ENCODE measurements at places on chromosomes 4 and X.
A peak's percentile ranks its signal among the peaks of the same experiment; 100 is the strongest.

DNA sequence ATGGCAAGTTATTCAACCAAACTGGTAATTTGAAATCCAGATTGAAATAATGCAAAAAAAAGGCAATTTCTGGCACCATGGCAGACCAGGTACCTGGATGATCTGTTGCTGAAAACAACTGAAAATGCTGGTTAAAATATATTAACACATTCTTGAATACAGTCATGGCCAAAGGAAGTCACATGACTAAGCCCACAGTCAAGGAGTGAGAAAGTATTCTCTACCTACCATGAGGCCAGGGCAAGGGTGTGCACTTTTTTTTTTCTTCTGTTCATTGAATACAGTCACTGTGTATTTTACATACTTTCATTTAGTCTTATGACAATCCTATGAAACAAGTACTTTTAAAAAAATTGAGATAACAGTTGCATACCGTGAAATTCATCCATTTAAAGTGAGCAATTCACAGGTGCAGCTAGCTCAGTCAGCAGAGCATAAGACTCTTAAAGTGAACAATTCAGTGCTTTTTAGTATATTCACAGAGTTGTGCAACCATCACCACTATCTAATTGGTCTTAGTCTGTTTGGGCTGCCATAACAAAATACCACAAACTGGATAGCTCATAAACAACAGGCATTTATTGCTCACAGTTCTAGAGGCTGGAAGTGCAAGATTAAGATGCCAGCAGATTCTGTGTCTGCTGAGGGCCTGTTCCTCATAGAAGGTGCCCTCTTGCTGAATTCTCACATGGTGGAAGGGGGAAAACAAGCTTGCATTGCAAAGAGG is 4.8 kb upstream of the MPP1 start:
- DNase-seq: no peak

DNA sequence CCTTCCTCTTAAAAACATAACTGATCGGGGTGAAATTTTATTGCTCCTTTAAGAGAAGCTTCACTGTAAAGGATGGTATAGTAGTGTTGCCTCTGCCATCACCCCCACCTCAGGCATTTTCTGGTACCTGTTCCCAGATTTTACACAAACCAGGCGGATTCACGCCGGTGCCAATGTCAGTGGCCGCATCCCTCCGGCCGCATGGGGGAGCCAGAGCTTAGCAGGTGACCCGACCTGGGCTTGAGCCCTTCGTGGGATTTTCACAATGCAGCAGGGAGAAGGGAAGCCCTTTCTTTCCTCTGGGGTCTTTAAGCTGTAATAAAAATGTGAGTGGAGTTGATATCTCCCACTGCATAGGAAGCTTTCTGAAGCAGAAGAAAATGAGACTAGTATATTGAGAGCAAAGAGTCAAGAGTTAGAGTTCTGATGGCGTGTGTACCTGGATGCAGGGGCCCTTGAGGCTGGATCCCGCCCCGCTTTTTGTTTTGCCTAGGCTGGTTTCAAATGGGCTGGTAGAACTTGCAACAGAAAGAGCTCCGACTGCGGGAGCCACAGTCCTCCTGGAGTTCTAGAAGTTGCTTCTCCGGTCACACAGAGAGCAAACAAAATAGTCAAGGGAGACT is 59.4 kb downstream of the POLR2B start:
- no peak for DNase-seq

DNA sequence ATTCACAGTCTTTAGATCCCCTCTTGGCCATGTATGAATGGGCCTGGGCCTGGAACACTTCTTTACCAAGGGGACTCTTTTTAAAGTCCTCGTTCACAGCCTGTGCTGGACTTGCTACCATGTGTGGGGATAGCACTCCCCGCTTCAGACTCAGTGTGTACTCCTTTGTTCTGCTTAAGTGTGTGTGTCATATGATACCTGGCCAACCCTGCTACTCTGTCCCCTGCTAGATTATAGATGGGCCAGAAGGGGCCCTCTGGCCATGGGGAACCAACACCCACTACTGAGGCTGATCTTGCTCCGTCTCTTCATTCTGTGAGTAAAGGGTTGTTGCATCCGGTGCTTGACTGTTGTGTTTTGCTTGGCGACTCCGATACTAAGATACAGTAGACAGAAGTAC is 8.0 kb downstream of the CCDC110 start:
- no peak for DNase-seq

GRCh38 chr4:183798301-183799253 is 106.5 kb upstream of the STOX2 start:
- no peak for DNase-seq

GRCh38 chrX:12330841-12331240 is 192.6 kb downstream of the FRMPD4 start:
- DNase-seq: no peak

DNA sequence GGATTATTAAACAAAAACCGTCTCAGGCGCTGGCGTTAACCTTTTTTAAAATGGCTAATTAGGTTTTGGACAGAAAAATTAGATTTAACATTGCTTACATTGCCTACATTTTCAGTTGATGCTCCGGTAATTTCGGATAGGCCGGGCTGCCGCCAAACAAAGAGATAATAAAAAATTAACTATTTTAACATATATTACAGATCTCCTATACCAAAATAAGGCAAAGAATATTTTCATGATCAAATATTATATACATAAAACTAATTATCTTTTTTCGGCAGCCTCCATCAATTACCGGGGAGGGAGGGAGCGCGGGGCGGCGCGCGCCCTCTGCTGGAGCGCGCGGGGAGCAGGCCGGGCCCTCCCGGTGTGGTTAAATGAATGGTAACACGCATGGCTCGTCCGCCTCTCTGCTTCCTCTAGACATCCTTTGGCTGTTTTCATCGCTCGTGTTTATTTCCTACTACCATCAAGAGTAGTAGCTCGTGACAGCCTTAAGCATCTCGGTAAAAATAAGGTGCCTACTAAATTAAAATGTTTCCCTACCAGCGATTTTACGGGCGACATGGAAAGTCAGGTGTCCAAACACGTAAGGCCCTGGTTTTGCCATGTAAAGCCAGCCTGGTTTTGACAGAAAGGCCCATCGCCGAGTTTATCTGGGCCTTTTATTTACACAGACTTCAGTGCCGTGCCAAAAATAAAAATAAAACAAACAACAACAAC is 52.4 kb upstream of the TMEM33 start:
- peak; percentile 5 for DNase-seq

GRCh38 chrX:42567268-42567667 is 210.7 kb downstream of the PPP1R2C start:
- no peak for DNase-seq

- DNase-seq: no peak
Observed at GRCh38 chr4:165293927-165294649, 33.4 kb upstream of the MSMO1 start.

DNA sequence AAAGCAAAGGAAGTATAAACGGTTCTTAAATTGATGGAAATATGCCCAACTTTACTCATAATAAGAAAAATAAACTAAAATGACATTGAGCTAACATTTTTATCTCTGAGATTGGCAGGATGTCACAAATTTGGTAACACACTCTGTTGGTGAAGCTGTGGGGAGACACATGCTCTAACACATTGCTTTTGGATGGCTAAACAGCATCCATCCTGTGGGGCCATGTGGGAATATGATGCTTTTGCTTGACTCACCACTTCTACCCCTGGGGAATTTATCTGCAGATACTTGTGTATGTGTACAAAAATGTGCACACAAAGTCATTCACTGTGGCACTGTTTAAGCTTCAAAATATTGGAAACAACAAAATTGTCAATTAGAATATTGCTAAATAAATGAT is 100.2 kb downstream of the ANAPC4 start:
- no peak for DNase-seq

DNA sequence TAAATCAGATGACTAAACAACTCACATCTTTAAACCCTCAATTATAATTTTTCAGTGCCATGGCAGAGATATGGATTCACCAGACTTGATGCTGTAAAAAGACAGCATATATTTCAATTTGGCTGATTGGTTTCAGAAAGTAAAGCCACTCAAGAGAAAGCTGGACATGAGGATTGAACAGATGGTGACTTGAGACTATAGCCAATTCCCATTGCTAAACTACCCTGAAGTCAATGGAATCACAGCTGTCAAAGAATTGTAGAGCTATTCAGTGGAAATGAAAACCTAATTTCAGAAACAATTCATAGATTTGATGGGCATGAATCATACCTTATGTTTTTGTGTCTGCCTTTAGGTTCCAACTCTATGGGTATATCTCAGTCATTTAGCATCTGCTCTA is 510.6 kb upstream of the BOD1L1 start:
- no peak for DNase-seq

DNA sequence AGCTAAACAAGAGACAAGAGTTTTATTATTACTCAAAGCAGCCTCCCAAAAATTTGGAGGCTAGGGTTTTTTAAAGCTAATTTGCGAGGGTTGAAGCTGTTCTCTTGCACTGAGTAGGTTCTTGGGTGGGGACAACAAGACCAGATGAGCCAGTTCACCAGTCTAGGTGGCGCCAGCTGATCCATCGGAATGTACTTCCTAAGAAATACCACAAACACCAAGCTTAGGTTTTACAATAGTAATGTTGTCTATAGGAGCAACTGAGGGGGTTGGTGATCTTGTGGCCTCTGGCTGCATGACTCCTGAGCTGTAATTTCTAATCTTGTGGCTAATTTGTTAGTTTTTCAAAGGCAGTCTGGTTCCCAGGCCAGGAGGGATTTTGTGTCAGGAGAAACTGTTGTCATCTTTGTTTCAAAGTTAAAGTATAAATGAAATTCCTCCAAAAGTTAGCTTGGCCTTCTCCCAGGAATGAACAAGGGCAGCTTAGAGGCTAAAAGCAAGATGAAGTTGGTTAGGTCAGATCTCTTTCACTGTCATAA is 130.6 kb downstream of the SLC7A11 start:
- DNase-seq: no peak

GRCh38 chr4:14410516-14410915 is 591.8 kb upstream of the CPEB2 start:
- DNase-seq: no peak

GRCh38 chr4:10944321-10944720 is 259.8 kb upstream of the CLNK start:
- DNase-seq: no peak

DNA sequence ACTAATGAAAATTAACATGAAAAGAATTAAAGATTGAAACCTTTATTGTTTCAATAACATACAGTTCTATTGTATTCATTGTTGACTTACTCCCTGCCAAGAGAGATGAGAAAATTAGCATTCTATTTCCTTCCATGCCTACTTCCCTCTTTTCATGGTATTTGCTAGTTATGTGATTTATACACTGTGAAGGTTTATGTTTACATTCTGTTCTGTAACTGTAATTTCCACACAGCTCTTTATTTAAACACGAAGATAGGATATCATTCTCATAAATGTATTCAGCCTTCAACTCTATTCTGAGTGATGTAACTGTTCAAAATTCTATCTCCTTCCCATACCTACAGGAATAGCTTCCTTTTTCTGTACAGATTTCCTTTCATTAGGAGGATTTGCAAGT is 6.6 kb downstream of the CCDC110 start:
- no peak for DNase-seq

GRCh38 chrX:153780678-153781427 is at the start of gene SRPK3:
TSS of gene SRPK3 (plus strand) at chrX:153781041. CDS start at chrX:153781087, 46 bp downstream.
- DNase-seq: no peak

- DNase-seq: no peak
Observed at GRCh38 chr4:88841635-88842034, 144.0 kb upstream of the NAP1L5 start.

DNA sequence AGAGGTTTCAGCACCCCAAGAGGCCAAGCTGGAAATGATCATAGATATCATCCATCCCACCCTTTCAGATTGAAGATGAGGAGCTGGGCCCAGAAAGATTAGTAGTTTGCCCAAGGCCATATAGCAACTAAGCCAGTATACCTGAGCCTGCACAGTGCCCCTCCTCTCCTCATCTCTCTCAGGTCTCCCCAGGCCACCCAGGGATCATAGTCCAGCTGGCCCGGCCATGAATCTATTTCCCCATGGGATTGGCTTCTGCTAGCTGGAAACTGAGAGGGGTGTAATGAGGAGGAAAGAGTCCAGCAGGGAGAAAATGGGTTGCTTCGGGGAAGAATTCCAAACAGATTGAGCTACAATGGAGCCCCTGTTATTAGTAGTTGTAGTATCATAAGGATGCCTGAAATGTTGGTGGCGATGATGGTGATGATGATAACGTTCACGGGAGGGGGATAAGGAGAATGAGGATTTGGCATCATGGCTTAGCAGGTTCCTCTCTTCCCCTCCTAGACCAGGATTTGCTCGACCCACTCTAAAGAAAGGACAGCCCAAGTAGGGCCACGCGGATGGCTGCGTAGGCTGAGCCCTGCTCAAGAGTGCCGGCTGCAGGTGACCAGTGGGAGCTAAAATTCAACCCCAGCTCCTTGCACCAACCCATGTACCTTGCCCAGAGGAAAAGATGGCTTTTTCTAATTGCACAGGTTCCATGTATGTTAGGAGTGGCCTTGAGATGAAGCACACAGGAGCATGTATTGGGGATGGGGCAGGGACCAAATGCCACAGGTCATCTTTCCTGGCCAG is 117.8 kb upstream of the PJA1 start:
- no peak for DNase-seq

- DNase-seq: no peak
Observed at GRCh38 chr4:17773135-17773698, 8.2 kb downstream of the FAM184B start.

DNA sequence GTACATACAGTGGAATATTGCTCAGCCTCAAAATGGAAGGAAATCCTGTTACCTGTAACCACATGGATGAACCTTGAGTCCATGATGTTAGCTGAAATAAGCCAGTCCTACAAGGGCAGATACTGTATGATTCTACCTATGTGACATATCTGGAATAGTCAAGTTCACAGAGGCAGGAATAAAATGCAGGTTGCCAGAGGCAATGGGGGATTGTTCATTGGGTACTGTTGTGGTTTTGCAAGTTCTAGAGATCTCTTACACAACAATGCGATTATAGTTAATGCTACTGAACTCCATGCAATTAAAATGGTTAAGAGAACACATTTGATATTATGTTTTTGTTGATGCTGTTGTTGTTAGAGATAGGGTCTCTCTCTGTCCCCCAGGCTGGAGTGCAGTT is 74.6 kb downstream of the SHROOM2 start:
- DNase-seq: no peak

DNA sequence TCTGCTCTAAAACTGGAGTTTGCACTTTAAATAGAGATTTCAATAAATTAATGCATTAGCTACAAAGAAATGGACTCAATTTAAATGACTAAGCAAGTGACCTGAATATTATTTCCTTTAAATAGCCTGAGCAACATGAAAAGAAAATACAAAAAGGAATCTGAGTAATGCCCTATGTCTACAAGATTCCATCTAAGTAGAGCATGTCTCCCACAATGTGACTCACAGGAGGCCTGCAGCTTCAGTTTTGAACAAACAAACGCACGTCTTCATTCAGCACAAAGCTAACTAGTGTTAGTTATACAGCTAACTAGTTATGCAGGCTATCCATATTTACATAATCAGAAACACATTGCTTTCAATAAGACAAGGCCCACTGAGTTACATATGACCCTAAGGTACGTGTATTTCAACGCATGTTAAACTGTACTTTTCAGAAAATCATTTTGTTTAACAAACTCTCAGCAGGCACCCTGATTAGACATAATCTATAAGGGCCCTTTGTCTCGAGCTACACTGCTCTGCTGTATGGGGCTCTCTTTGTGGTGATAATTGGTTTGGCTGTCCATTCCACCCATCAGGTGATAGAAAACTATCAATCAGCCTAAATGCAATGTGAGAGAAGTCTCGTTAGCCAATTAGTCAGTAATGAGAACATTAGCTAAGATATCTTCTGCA is 116.5 kb downstream of the MAML3 start:
- no peak for DNase-seq
